ENCODE measurements at places on chromosomes 1 and 21.

- no peak for DNase-seq
Measured at GRCh38 chr1:151868486-151868885, 15.0 kb upstream of the THEM5 start.

GRCh38 chr1:247386687-247387086 lies 29.3 kb upstream of the NLRP3 start:
- DNase-seq, result no peak

- DNase-seq, result no peak
Measured at GRCh38 chr1:167054946-167055630, 35.1 kb downstream of the GPA33 start.

DNA sequence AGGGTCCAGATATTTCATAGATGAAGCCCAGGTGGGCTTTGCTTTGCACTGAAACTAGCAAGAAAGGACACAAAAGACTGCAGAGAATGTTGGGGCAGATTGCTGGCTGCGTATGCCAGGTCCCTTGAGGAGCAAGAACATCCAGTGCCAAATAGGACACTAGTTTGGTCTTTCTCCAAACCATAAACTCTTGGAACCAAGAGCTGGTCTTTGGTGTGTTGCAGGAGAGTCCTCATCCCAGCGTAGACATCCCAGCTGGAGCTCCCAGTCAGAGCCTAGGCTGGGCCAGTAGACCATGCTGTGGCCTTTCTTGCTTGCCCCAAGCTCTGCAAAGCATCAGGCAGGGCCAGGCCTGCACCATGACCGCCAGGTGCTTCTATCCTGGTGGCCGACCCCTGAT lies 87.5 kb downstream of the ATP5PO start:
- DNase-seq, result no peak

GRCh38 chr1:171140401-171140800 lies 44.7 kb upstream of the FMO2 start:
- DNase-seq, result no peak

GRCh38 chr1:117359561-117360289 lies 7.5 kb upstream of the MAN1A2 start:
- no peak for DNase-seq

GRCh38 chr21:43986544-43987451 lies 25.3 kb upstream of the TRAPPC10 start:
- DNase-seq, result no peak

DNA sequence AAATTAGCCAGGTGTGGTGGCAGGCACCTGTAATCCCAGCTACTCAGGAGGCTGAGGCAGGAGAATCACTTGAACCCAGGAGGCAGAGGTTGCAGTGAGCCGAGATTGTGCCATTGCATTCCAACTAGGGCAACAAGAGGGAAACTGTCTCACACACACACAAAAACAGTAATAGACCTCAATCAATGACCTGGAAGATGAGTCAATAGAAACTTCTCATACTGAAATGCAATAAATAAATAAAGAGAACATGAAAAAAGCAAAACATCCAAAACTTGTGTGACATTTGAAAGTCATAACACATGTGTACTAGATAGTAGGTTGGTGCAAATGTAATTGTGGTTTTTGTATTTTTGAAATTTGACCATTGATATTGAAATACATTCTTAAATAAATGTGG lies 1338.5 kb downstream of the AMY1C start:
- no peak for DNase-seq

DNA sequence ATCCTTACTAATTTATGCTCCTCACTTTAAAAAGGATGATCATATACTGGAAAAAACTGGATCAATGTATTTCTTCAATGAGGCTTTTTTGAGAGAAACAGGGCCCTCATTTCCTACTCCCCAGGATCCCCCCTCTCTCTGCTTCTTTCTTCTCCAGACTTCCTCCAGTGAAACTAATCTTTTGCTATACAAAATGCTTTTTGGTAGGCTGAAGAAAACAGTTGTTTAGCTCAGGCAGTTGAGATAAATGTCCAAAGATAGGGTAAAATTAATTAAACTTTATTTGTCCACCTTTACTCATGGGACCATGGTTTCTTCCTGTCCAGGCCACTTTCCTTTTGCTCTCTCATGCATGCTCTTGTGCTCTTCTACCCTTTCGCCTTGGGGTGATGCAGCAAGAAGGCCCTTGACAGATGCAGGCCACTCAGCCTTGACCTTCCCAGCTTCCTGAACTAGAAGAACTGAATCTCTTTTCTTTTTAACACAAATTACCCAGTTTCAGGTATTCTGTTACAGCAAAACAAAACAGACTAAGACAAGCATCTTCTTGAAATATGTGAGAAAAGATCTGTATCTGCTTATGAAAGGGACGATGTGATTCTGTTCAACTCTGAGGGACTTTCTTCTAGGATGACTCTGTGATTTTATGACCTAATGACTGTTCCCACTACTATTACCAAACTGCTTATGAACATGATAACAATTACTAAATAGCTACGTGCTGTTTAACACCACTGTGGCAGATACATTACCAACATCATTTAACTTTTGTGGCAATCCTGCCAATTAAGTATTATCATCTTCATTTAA lies 63.7 kb downstream of the NVL start:
- DNase-seq, result no peak

GRCh38 chr1:30816211-30817076 lies 58.9 kb upstream of the LAPTM5 start:
- no peak for DNase-seq

GRCh38 chr1:70360321-70360720 lies 5.8 kb upstream of the ANKRD13C start:
- DNase-seq, result no peak

- no peak for DNase-seq
Measured at GRCh38 chr1:216560527-216560926, 137.3 kb upstream of the USH2A start.

GRCh38 chr1:171372418-171373084 lies 58.6 kb downstream of the FMO4 start:
- DNase-seq, result no peak

GRCh38 chr1:101697072-101697471 lies 299.7 kb downstream of the OLFM3 start:
- no peak for DNase-seq

- DNase-seq, result no peak
Measured at GRCh38 chr21:34335316-34335715, 28.5 kb upstream of the KCNE2 start.

- DNase-seq, result no peak
Measured at GRCh38 chr1:94998114-94998513, 71.2 kb upstream of the CNN3 start.

DNA sequence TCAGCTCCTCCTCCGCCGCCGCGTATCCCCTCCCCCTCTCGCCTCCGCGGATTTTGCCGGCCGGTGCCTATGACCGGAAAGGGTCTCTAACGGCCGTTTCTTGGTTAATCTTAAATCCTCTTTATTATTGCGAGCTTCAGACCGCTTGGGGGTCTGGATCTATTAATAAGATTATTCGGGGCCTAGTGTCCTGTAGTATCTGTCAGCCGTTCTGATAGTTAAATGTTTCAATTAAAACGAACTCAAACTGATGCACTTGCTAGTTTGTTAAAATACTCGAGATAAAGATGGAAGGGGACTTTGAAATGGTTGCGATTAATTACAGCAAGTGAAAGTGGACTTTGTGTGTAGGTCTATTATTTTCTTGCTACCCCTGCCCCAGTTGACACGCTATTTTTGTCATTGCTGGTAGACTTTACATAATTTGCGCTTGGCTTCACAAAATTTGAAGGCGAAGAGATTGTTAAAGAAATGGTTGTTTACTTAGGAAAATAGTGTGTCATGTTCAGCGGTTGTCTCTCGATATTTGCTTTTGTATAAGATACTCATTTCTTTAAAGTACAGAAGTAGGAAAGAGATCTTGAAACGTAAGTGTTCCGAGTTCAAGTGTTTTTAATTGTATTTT lies 779 bp downstream of the SON start:
- DNase-seq, result no peak

DNA sequence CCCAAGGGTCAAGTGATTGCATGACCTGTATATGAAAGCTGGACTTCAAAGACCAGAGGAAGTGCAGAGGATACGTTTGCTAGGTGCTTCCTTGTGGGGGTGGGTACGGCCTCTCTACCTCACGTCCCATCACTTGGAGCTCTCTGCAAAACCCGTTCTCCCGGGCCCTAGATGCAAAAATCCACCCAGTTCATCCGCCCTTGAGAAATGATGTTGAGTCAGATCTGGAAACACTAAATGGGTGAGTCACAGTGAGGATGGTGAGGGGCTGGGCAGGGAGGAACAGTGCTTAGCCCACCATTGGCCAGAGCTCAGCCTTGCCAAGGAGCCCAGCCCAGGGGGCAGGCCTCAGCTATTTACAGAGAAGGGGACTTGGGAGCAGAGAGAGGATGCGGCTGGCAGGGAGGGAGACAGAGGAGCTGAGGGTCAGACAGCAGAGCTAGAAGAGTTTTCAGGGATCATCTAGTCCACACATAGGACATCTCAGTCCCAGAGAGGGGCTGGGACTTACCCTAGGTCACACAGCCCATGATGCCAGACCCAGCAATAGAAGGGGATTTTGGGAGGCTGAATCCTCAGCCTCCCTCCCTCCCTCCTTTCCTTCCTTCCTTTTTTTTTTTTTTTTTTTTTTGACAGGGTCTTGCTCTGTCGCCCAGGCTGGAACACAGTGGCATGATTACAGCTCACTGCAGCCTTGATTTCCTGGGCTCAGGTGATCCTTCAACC lies 14.6 kb downstream of the ARHGEF10L start:
- DNase-seq, result no peak

DNA sequence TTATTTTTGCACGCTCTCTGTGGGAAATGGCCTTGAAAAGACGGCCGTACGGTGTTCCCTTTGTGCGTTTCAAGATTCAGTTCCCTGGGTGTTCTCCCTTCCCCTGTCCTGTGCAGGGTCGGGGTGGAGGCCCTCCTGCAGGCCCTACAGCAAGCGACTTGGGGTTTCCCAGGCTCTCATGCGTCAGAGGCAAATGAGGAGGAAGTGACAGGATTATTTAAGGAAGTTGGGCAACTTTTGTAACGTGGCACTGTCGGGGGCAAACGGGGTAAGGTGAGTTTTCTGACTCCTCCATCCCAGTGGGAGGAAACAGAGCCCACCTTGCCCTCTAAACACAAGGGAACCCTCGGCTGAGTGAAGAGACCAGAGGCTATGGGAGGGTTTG lies 16.1 kb upstream of the AJAP1 start:
- no peak for DNase-seq

- DNase-seq, result no peak
Measured at GRCh38 chr1:172719694-172720138, 60.8 kb downstream of the FASLG start.

- DNase-seq, result no peak
Measured at GRCh38 chr1:227776331-227776771, 39.1 kb upstream of the PRSS38 start.
